Mammary epithelial cell (primary cell): ENCODE measurements at places on chromosomes 11 and 22.

DNA sequence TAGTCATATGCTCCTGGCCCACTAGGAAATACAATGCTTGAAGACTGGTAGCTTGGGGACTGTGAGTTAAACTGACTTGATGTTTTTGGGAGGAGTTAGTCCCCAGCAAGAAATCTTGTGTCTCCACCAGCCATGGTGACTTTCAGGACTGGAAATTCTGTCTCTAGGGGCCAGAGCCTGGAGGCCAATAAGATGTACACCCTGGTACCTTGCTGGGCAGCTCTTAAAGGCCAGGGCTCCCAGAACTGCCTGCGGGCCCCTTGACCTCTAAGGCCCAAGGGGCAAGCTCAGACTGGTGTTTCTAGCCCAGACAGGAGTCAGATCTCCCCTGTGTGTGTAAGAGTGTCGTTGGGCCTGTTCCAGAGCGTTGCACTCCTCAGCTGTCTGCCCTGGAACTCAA, 128.7 kb upstream of the C11orf58 start:
- no peak for DNase-seq

DNA sequence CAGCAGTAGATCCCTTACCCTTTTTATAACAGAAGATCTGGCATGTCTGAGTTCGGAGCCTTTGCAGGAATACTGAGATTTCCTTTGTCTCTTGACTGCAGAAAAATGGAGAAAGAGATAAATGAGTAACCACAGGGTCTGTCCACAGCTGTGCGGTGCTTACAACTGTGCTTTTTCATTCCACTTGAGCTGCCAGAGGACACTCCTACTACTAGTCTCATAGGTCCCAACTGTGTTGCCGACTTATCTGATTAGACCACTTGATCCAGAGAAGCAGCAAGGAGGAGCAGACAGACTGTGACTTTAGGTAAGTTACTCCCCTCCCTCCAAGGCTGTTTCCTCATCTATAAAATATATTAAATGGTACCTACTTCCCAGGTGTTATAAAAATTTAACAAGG, 17.5 kb downstream of the FAM227A start:
- DNase-seq: no peak

DNA sequence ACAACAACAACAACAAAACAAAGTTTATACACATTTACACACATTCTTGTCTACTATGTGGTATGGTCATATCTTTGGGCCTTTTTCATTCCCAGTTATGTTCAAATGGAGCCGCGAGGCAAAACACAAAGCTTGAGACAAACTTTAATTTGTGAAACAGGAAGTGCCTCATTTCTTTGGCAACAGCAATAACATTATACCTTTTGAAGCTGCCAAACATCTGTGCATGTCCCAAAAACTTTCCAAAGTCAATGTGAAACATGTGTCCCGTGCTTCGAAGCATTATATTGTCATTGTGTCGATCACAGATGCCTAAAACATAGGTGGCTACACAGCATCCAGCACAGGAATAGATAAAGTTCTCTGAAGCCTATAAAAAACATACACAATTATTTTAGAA, 25.0 kb upstream of the RPS13 start:
- no peak for DNase-seq

DNA sequence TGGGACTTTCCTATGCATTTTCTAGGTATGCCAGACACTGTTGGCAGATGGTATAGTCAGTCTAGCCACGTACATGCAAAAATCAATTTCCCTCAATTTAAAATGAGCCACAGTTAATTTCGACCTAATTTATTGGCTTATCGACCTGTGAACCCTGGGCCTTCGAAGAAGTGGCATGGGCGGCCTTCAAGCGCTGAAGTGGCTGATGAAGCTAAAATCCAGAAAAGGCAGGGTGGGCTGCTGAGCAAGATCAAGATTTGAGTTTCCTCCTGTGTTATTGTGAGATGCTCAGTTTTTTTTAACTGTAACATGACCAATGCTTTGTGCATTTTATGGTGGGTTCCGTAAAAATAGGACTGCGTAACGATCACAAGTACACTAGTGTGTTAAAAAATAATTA, 5.8 kb upstream of the SORL1-AS1 start:
- DNase-seq: no peak
